Spleen (tissue), 13 donors: ENCODE measurements at places on chromosomes 16 and 17. TPM values are rescaled to one million over a fixed set of nuclear protein-coding genes. Genes with fewer than 3 reads are reported as not detected.

CNP gene
- total RNA-seq = 41.8 TPM

C17orf107 gene
- total RNA-seq = 2.9 TPM

ZNF75A gene
- 42.5 TPM for total RNA-seq

PIPOX gene
- 5.4 TPM for total RNA-seq

PRR35 gene
- total RNA-seq = not detected

KRT24 gene
- not detected for total RNA-seq

CRYBA1 gene
- total RNA-seq = not detected

PRSS36 gene
- total RNA-seq = 1.7 TPM

MARVELD3 gene
- not detected for total RNA-seq

TEX14 gene
- not detected for total RNA-seq

AOC2 gene
- total RNA-seq = 3.6 TPM

IL17C gene
- not detected for total RNA-seq

COPZ2 gene
- total RNA-seq = 15.0 TPM

TP53TG3E gene
- total RNA-seq = not detected

SEPTIN12 gene
- not detected for total RNA-seq

SSTR5 gene
- total RNA-seq = not detected

SAMD14 gene
- 7.5 TPM for total RNA-seq

WFDC1 gene
- 2.1 TPM for total RNA-seq

STH gene
- not detected for total RNA-seq

SCPEP1 gene
- 100 TPM for total RNA-seq

HIGD1B gene
- total RNA-seq = not detected

KRTAP1-5 gene
- total RNA-seq = not detected

KRT39 gene
- total RNA-seq = not detected

VKORC1 gene
- total RNA-seq = 41.6 TPM

KRTAP1-1 gene
- total RNA-seq = not detected

RNF222 gene
- not detected for total RNA-seq

GAS2L2 gene
- not detected for total RNA-seq

KRT20 gene
- not detected for total RNA-seq

CIAO2B gene
- 52.3 TPM for total RNA-seq

ABCC6 gene
- 0.43 TPM for total RNA-seq

PRSS21 gene
- 0.81 TPM for total RNA-seq

TBC1D3H gene
- total RNA-seq = not detected

VMO1 gene
- total RNA-seq = 35.1 TPM

PRDM7 gene
- total RNA-seq = not detected

KLHL10 gene
- total RNA-seq = 0.60 TPM

BLMH gene
- 30.7 TPM for total RNA-seq

SCGB1C2 gene
- total RNA-seq = not detected

SDR42E2 gene
- not detected for total RNA-seq

ZNF469 gene
- 4.5 TPM for total RNA-seq

ADAD2 gene
- 3.6 TPM for total RNA-seq

TAT gene
- total RNA-seq = not detected

RETREG3 gene
- total RNA-seq = 65.8 TPM

GINS2 gene
- total RNA-seq = 2.9 TPM

EXOSC6 gene
- 24.8 TPM for total RNA-seq

SLFN12 gene
- total RNA-seq = 23.5 TPM

AARSD1 gene
- 24.3 TPM for total RNA-seq

YPEL3 gene
- total RNA-seq = 108 TPM

LGALS9C gene
- 2.2 TPM for total RNA-seq

SECTM1 gene
- total RNA-seq = 79.6 TPM

CCL11 gene
- total RNA-seq = not detected

EVI2B gene
- total RNA-seq = 220 TPM

MT1E gene
- 2.5 TPM for total RNA-seq
